ENCODE measurements at places on chromosomes 2 and 18.

DNA sequence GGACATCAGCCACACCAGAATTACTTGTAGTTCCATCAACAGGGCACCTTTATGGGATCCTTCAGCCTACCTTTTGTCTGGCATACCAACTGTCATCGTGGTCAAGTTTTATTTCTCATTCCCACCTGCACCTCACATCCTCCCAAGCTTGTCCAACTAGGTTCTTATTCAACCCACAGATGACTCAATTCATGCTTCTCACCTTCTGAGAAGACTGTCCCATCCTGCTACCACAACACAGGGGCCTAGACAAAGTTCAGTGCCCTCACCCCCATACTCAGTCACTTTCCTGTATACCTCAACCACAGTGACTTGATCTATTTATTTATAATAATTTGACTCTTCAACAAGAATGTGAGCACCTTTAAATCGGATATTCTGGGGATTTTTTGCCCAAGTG is 114.4 kb upstream of the ACVR1C start:
- H3K4me3 ChIP-seq, result no peak overlapping the region
- peaks cover 13% of the 10 kb centered on the region for H3K36me3 ChIP-seq
- DNase-seq, result no peak
- H3K27ac ChIP-seq, result no peak overlapping the region
- H3K27me3 ChIP-seq, result peaks cover 5% of the 10 kb centered on the region

- H3K36me3 ChIP-seq, result no peaks in the 10 kb centered on the region
- no peaks in the 10 kb centered on the region for H3K4me1 ChIP-seq
- DNase-seq, result no peak
- H3K4me3 ChIP-seq, result no peak overlapping the region
- H3K27me3 ChIP-seq, result no peaks in the 10 kb centered on the region
Measured at GRCh38 chr2:102603904-102604303, 15.4 kb upstream of the SLC9A2 start.

- no peak overlapping the region for H3K4me3 ChIP-seq
- peaks cover 3% of the 10 kb centered on the region for H3K27me3 ChIP-seq
- H3K4me1 ChIP-seq, result no peaks in the 10 kb centered on the region
- no peak overlapping the region for H3K27ac ChIP-seq
- no peak for DNase-seq
Measured at GRCh38 chr2:241728627-241729026, 5.8 kb upstream of the D2HGDH start.

GRCh38 chr2:138213084-138213483 is 248.8 kb downstream of the HNMT start:
- H3K27me3 ChIP-seq, result no peaks in the 10 kb centered on the region
- no peak overlapping the region for H3K27ac ChIP-seq
- DNase-seq, result no peak
- H3K36me3 ChIP-seq, result no peaks in the 10 kb centered on the region
- no peak overlapping the region for H3K4me3 ChIP-seq

- H3K36me3 ChIP-seq, result no peaks in the 10 kb centered on the region
- DNase-seq, result no peak
- no peak overlapping the region for H3K27ac ChIP-seq
- H3K4me3 ChIP-seq, result no peak overlapping the region
- H3K27me3 ChIP-seq, result peaks cover 2% of the 10 kb centered on the region
Measured at GRCh38 chr2:16726147-16726546, 60.5 kb upstream of the CYRIA start.

GRCh38 chr2:232674491-232674890 is 22.6 kb upstream of the GIGYF2 start:
- no peak for DNase-seq
- H3K4me3 ChIP-seq, result no peak overlapping the region
- H3K4me1 ChIP-seq, result no peaks in the 10 kb centered on the region
- no peak overlapping the region for H3K27ac ChIP-seq
- H3K27me3 ChIP-seq, result no peaks in the 10 kb centered on the region

DNA sequence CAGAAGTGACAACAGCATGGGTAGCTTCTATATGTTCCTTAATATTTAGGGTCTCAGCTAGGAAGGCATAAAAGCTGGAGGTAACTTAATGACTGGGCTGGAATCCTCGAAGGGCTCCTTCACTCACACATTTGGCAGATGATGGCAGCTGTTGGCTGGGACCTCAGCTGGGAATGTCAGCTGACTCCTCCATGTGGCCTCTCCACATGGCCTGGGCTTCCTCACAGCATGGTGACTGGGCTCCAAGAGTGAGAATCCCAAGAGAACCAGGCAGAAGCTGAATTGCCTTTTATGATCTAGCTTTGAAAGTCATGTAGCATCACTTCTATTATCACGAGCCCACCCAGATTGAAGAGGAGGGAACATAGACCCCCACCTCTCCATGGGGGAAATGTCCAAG is 54.9 kb downstream of the TET3 start:
- peaks cover 15% of the 10 kb centered on the region for H3K27me3 ChIP-seq
- H3K27ac ChIP-seq, result peak overlapping the region; percentile 73
- H3K36me3 ChIP-seq, result peaks cover 7% of the 10 kb centered on the region
- peak overlapping the region; percentile 39 for H3K4me3 ChIP-seq
- H3K4me1 ChIP-seq, result peaks cover 72% of the 10 kb centered on the region
- peak; percentile 83 for DNase-seq

DNA sequence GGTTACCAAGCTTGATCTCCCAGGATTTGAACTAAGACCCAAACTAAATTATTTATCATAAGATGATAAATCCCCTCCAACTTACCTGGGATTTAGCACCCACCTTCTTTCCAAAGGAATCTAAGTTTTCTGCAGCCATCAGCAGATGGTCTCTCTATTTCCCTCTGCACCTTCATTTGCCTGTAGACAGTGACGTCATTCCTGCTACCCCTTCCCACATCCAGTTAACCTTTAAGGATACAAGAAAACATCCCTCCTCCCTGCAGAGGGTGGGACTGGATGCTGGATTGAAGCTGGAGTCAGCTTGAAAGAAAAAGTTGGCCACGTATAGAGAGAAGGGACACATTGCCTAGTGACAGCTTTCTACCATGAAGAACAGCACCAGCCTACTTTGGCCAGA is 3.7 kb upstream of the DNER start:
- H3K27me3 ChIP-seq, result peaks cover 2% of the 10 kb centered on the region
- H3K4me3 ChIP-seq, result no peak overlapping the region
- no peak for DNase-seq
- H3K27ac ChIP-seq, result no peak overlapping the region
- peaks cover under 1% of the 10 kb centered on the region for H3K36me3 ChIP-seq
- H3K4me1 ChIP-seq, result peaks cover 2% of the 10 kb centered on the region

- H3K27ac ChIP-seq, result peak overlapping the region; percentile 89
- no peak for DNase-seq
- peak overlapping the region; percentile 95 for H3K4me3 ChIP-seq
- H3K36me3 ChIP-seq, result peaks cover 12% of the 10 kb centered on the region
Measured at GRCh38 chr2:240024766-240025165, 376 bp downstream of the NDUFA10 start.

DNA sequence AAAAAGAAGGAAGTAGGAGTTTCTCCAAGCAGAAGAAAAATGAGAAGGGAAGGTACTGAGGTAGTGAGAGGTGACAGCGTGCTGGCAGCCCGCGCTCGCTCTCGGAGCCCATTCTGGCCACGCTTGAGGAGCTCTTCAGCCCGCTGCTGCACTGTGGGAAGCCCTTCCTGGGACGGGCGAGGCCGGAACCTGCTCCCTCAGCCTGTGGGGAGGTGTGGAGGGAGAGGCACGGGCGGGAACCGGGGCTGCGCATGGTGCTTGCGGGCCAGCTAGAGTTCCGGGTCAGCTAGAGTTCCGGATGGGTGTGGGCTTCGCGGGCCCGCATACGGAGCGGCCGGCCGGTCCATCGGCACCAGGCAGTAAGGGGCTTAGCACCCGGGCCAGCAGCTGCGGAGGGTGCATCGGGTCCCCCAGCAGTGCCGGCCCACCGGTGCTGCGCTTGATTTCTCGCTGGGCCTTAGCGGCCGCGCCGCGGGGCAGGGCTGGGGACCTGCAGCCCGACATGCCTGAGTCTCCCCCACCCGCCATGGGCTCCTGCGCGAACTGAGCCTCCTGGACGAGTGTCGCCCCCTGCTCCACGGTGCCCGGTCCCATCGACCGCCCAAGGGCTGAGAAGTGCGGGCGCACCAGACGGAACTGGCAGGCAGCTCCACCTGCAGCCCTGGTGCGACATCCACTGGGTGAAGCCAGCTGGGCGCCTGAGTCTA is 11.1 kb upstream of the CYS1 start:
- peaks cover 2% of the 10 kb centered on the region for H3K27me3 ChIP-seq
- no peak overlapping the region for H3K4me3 ChIP-seq
- no peak for DNase-seq
- H3K36me3 ChIP-seq, result peaks cover 9% of the 10 kb centered on the region

- no peak for DNase-seq
- no peak overlapping the region for H3K4me3 ChIP-seq
- peaks cover 1% of the 10 kb centered on the region for H3K4me1 ChIP-seq
- no peaks in the 10 kb centered on the region for H3K27me3 ChIP-seq
Measured at GRCh38 chr2:6475155-6475940, 390.4 kb downstream of the CMPK2 start.

DNA sequence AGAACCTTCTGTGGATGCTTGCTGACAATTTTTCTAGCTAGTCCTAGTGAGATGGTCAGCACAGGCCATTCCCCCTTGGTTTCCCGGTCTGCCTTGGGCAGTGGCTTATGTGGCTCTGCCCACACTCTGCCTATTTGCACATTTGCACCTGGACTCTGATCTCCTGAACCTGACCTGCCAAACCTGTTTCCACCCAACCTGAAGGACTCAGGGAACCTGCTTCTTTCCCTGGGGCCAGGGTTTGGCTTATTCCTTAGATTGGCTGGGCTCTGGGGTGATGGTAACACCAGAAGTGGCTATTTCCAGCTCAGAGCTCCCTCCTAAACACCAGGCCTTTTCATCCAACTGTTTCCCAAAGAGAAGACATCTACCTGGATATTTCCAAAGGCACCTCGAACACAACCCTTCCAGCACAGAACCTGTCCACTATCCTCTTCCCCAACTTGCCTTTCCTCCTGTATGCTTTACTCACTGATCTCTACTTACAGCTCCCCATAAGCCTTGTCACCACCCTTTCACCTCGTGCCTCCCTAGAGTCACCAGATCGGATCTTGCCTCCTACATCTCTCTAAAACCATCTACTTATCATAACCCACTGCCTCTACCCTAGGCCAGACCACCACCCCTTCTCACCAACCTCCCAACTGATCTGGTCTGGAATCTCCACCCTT is 5.8 kb upstream of the MTA3 start:
- no peak overlapping the region for H3K27ac ChIP-seq
- H3K27me3 ChIP-seq, result peaks cover 4% of the 10 kb centered on the region
- peaks cover 6% of the 10 kb centered on the region for H3K4me1 ChIP-seq
- H3K36me3 ChIP-seq, result no peaks in the 10 kb centered on the region
- no peak overlapping the region for H3K4me3 ChIP-seq

- no peak for DNase-seq
- no peaks in the 10 kb centered on the region for H3K36me3 ChIP-seq
- H3K4me1 ChIP-seq, result peaks cover 3% of the 10 kb centered on the region
- H3K27ac ChIP-seq, result no peak overlapping the region
- no peaks in the 10 kb centered on the region for H3K27me3 ChIP-seq
- H3K4me3 ChIP-seq, result no peak overlapping the region
Measured at GRCh38 chr18:56060967-56061541, 473.1 kb upstream of the TCF4 start.

DNA sequence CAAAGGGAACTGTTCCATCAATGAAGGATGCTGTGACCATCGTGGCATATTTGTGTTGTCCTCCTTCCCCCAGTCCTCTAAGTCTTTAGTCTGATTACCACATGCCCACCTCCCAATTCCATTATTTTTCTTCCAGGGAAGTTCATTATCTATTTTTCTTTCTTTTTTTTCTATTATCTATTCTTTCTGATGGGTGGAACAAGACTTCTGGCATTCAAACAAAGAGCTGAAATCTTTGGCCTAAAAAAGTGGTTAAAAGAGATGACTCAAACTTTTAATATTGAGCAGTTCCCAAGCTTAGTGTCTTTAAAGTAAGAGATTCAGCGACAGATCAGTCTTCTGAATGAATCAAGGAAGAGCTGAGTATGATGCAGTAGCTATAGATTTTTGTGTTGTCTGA is 66.6 kb downstream of the DIS3L2 start:
- peaks cover 30% of the 10 kb centered on the region for H3K4me1 ChIP-seq
- peaks cover 6% of the 10 kb centered on the region for H3K27me3 ChIP-seq
- H3K27ac ChIP-seq, result no peak overlapping the region
- H3K36me3 ChIP-seq, result peaks cover 7% of the 10 kb centered on the region
- no peak overlapping the region for H3K4me3 ChIP-seq
- no peak for DNase-seq

GRCh38 chr18:67599277-67599676 is 82.8 kb upstream of the DSEL start:
- H3K4me1 ChIP-seq, result peaks cover 24% of the 10 kb centered on the region
- no peak overlapping the region for H3K27ac ChIP-seq
- peaks cover 19% of the 10 kb centered on the region for H3K36me3 ChIP-seq

DNA sequence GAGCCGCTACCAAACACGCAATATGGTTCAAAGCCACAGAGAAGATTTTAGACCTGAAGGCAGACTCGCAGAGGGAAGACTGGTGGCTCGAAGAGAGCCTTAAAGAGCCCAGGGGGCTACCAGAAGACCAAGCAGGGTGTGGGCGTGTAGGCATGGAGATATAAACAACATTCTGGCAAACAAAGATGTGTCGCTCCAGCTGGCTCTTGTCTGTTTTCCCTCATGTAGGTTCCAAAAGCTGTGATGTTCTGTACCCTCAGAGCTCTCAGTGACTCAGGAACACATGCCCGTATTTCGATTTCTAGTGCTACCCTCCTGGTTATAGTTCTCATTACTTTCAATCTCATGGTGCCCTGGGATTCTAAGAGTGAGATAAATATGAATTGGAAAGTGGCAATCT is 44.5 kb downstream of the DOCK10 start:
- H3K4me3 ChIP-seq, result no peak overlapping the region
- no peak overlapping the region for H3K27ac ChIP-seq
- peaks cover 2% of the 10 kb centered on the region for H3K27me3 ChIP-seq
- H3K36me3 ChIP-seq, result no peaks in the 10 kb centered on the region
- DNase-seq, result no peak

Data from glutamatergic neuron (in vitro differentiated cells).